PC-3 (cell line): ENCODE measurements at places on chromosomes 7 and 10. TPM values are rescaled to one million over a fixed set of nuclear protein-coding genes. Genes with fewer than 3 reads are reported as not detected.
A peak's percentile ranks its signal among the peaks of the same experiment; 100 is the strongest.

Gene OPALIN
- total RNA-seq: not detected in 2 replicates

Gene HOXA4
- total RNA-seq: 2.3 and 5.1 TPM in 2 replicates

Gene MACROH2A2
- 86.7 and 103 TPM in 2 replicates for total RNA-seq

Gene HOXA9
- total RNA-seq: 69.0 and 85.3 TPM in 2 replicates

Gene NPFFR1
- not detected in 2 replicates for total RNA-seq

Gene RNF148
- total RNA-seq: 0.52 and 2.0 TPM in 2 replicates

Gene ABCB1
- total RNA-seq: not detected in 2 replicates

Gene LARP4B
- 32.7 and 33.9 TPM in 2 replicates for total RNA-seq

Gene SLC26A5
- 0.29 and 0.86 TPM in 2 replicates for total RNA-seq

Gene GHRHR
- total RNA-seq: not detected in 2 replicates

GRCh38 chr7:9761224-9761623 is 1212.4 kb upstream of the PHF14 start:
- DNase-seq: no peak

DNA sequence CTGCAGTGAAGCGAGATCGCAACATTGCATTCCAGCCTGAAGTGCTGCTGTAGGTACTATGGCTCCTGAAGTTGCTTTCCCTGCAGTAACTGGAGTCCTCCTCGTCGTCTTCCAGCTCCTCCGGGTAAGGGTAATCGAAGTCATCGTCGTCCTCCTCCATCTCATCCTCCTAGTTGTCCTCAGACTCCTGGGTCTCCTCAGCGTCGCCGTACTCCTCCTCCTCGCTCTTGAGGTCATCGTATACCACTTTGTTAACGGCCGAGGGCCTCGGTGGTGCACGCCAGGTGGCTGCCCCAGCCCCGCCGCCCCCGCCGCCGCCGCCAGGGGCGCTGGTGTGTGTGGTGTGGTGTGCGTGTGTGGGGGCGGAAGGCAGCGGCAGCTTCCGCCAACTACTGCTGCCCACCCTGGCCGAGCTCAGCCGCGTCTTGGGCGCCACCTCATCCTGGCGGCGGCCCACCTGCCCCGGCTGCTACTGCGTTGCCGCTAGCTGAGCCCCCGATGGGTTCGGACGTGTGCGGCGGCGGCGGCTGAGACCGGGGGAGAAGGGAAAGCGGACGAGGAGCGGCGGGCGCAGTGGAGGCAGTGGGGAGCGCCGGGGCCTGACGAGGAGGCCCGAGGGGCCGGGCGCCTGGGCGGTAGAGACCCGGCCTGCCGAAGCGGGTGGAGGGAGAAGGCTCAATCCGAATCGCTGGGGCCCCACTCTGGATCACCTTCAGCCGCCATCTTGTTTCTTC is 11.8 kb upstream of the ACBD5 start:
- no peak for DNase-seq

DNA sequence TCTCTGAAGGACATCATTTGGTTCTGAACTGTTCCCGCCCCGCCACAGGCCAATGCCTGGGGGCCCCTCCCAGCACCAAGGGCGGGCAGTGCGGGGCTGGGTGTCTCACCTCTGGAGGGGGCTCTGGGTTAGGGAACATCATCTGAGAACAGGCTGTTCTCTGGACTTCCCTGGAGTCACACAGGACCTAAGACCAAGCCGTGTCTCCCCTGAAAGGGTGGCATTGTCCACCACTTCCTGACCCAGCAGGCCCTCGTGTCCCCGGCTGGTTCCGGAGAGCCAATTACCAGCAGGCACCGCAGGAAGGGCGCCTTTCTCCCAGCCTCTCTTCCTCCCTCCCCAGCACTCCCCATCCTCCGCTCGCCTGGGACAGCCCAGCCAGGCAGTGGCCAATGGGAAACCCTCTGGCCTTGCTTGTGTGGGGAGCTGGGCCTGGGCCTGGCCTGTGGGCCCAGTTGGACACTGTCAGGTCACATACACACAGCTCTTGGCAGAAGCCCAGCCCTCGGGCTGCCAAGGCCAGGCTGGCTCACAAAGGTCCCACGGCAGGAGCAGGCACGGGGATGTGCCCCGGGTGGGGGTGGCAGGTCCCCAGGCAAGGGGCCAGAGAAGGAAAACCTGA is 119.5 kb downstream of the SPDYE5 start:
- no peak for DNase-seq

DNA sequence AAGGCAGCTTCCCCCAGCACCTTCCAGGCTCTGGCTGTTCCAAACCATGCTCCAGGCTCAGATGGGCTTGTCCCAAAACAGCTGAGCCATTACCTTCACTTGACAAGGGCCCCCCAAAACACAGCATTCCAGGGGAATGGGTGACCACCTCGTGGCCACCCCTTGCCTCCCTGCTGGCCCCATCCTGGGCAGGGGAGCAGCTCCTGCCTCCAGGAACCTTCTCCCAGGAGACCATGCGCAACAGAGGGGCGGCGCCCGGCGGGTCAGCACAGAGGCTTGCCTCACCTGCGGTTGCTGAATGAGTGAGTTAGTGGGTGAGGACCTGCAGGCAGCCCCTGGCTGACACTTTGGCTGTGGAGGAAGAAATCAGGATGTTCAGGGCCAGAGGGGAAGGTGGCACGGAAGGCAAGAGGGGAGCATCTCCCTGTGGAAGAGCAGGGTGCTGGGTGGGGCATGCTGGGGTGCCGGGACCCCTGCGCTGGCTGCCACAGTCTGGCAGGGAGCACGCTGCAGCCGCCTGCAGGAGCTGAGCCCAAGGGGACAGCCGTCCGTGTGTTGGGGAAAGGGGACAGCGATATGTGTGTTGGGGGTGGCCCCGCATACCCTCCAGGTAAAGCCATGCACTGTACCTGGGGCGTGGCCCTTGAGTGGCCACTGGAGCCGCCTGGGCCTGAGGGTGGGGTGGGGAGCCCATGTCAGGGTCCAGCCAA is 54.7 kb downstream of the PWWP2B start:
- no peak for DNase-seq

DNA sequence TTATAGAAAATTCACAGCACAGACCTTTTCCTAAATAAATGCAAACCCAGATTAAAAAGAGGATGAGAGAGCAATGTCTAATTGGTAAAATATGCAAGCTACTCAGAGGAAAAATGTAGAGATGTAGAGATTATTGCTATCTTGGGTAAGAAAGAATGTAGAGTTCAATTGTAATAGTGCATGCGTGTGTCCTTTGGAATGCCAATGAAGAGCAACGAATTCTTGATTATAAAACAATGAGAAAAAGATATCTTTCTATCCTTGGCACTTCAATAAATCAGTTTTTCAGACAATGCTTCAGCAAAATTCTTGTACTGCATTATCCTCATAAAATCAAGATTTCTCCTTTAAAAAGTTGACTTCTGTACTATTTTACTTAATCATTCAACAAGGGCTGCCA is 50.9 kb downstream of the SEMA3D start:
- peak; percentile 83 for DNase-seq

DNA sequence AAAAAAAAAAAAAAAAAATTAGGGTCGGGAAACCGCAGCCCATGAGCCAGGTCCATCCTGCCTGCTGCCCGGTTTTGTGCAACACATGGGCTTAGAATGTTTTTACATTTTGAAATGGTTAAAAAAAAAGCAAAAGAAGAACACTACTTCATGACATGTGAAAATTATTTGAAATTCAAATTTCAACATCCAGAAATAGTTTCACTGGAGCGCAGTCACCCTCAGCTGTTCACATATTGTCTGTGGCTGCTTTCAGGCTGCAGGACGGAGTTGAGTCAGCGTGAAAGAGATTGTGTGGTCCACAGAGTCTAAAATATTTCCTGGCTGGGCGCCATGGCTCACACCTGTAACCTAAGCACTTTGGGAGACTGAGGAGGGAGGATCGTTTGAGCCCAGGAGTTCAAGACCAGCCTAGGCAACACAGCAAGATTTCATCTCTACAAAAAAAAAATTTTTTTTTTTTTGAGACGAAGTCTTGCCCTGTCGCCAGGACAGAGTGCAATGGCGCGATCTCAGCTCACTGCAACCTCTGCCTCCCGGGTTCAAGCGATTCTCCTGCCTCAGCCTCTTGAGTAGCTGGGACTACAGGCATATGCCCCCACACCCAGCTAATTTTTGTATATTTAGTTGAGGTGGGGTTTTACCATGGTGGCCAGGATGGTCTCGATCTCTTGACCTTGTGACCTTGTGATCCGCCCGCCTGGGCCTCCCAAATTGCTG is 63.9 kb upstream of the ECHDC3 start:
- no peak for DNase-seq

- DNase-seq: peak; percentile 16
Observed at GRCh38 chr10:101287997-101288635, 58.9 kb upstream of the LBX1 start.

DNA sequence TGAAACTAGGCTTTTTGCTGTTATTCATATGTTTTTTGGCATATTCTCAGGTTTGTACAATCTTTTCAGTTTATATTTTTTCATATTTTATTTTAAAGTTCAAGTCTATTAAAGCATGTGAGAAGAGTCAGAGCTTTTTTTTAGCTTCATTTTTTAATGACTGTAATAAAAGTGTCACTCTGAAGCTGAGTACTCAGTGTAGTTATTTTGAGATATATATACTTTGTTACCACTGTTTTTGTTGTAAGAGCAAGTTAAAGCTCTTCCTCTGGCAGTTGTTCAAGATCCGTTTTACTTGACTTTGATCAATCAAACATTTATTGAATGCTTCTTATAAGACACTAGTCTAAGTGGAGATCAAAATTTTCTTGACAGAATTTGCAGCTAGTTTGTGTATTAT is 37.5 kb downstream of the CASD1 start:
- no peak for DNase-seq

- DNase-seq: peak; percentile 62
Observed at GRCh38 chr7:102431617-102432298, 1.6 kb upstream of the ORAI2 start.

DNA sequence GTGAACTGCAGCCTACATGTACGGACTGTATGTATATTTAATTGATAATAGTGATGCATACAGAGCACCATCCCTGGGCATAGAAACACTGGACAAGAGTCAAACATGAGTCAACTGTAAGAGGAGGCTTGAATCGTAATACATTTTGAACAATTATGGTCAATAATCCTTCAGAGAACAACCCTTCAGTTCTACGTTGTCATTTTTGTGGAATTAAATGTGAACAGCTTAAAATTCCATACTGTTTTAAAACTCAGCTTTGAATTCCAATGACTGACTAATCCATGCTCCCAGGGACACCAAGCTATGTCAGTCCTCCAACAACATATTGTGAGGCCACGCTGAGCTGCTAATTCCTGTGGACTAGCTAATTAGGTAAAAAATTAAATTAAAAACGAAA is 41.5 kb upstream of the KMT2E start:
- DNase-seq: no peak

GRCh38 chr10:106836933-106837663 is 327.4 kb downstream of the SORCS1 start:
- DNase-seq: no peak

- peak; percentile 44 for DNase-seq
Observed at GRCh38 chr10:21047096-21047495, 150.0 kb upstream of the NEBL start.

DNA sequence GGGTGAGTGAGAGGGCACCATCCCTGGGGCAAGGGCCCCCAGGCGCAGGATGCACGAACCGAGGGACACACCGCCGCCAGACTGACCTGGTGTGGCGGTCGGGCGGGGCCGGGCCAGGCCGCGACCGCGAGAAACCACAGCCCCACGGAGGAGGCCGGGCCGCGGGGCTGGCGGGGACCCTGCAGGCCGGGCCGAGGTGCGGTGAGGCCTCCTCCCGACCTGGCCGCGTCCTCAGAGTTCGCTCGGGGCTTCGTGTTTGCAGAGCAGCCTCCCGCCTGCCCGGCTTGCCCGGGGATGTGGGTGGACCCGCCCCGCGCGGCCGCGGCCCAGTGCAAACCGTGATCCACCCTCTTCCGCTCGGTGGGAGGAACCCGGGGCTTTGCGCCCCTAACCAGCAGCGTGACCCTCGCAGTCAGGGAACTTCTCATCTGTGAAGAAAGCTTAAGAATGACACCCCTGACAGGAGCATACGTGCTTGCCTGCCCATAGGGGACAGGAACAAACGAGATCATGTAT is 20.6 kb upstream of the HOXA13 start:
- no peak for DNase-seq

GRCh38 chr7:22189741-22190140 is 167.2 kb downstream of the RAPGEF5 start:
- DNase-seq: no peak

GRCh38 chr7:129769866-129770808 is 158.6 kb downstream of the NRF1 start:
- DNase-seq: no peak

- no peak for DNase-seq
Observed at GRCh38 chr7:50329775-50330174, 25.3 kb downstream of the IKZF1 start.

DNA sequence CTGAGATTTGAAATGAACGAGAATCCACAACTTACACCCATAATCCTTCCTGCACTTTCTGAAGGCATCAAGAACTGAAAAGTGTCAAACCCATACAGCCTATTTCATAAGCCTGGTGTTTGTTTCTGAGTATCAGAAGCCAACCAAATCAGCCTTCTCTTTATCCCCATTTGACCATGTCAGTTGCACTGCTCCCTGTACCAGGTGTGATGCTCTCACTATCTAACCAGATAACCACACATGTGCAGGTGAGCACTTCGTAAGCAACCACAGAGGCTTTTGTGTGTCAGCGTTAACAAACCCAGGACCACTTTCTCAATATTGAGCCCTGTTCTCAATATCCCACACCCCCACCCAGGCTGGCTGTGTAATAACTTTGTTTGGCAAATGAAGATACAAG is 114.4 kb downstream of the DOCK4 start:
- no peak for DNase-seq

DNA sequence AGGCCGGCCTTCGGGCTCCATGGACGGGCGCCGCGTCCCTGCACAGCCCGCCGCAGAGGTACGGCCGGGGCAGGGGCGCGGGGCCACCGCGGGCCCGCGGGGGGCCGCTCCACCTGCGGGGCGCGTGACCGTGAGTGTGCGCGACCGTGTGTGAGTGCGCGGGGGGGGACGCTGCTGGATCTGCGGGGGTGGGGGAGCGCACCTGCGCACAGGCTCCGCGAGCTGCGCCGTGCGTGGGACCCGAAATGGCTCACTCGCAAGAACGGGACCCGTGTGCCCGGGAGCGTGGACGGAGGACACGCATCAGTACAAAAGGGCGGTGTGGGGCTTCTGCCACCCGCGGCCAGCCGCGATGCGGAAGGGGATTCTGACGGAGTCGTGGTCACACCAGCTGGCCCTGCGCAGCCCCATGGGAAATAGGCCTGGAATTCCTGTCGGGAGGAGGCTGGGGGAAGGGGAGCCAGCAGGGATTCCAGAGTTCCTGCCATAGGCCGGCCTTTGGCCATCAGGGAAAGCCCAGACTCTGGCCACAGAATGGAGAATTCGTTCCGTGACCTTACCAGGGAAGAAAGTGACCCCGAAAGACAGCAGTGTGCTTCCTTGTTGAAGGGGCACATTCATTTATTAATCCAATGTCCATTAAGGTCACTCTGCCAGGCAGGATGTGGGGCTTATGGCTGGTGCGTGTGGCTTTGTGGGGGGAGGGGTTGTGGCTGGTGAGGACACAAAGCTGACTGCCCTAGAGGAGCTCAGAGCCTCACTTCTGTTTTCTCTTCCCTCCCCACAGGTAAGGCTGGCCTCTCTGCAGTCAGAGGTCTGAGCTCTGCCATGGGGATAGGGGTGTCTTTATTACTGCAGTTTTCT is 494 bp downstream of the REPIN1 start:
- peak; percentile 52 for DNase-seq

GRCh38 chr7:142887282-142888015 is 1.9 kb upstream of the TRPV6 start:
- DNase-seq: no peak

- no peak for DNase-seq
Observed at GRCh38 chr10:67971311-67971710, 86.9 kb downstream of the SIRT1 start.
